Neuronal stem cell (in vitro differentiated cells): ENCODE measurements at places on chromosomes 12 and 14.

GRCh38 chr12:3341594-3341993, 149.4 kb upstream of the PRMT8 start:
- DNase-seq, result no peak

DNA sequence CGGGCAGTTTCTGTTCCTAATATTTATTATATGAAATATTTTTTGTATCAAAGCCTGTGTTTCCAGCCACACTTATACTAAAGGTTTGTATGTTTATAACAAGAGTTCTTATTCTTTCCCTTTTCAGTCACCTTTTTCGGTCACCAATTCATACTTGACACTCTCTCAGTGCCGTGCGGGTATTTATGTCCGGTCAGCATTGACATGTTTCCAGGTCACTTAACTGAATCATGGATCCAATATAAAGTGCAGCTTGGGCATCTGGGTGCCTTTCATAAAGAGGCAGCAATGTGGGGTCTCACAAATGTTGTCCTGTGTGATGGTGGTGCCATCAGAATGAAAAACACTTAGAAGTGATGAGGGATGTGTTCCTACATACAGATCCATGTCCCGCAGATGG, 141.3 kb downstream of the ERC1 start:
- no peak for DNase-seq

GRCh38 chr12:110689281-110690126, 589 bp upstream of the HVCN1 start:
- peak; percentile 57 for DNase-seq

DNA sequence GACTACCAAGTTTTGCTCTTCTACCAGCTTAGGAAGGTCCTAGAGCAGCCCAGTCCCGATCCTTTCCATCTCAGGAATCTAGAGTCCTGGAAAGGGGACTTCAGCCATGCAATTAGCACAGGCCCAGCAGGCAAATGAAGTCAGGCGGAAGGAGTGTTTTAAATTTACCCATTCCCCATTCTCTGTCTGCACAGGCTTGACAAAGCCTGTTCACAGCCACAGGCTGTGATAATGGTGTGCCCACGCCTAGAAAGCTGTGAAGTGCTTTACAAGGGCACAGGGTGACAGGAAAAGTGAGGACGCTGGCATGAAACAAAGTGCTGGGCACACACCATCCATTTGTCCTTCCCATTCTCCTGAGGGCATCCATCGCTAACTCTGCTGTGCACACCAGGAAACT, 79.0 kb downstream of the PITPNM2 start:
- DNase-seq, result peak; percentile 26

DNA sequence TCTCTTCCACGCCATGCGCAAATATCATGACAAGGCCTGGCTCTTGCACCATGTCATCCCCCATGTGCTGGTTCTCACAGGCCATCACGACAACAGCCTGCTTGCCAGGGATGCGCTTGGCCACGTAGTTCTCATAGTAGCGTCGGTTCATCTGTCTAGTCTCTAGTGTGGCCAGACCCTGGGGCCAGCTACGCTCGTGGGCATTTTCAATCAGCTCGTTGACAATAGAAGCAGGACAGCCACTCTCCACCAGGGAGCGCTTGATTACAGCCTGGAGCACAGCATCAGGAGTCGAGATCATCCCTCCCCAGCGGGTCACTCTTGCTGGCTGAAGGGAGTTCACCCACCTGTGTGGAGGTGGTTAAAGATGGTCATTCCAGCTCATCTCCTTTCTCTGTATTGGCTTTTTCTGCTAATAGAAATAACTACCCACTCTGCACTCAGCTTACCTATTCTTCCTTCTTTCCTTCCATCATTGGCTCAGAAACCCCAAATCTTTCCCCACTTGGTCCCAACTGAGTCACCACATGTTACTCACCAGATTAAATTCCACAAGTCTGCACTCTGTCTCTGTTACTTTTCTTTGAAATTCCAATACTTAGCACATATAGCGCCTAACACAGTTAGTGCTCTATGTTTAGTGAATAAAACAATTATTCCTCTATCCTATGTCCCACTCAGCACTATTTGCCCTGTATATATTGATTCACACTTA, 15.1 kb downstream of the RNF41 start:
- DNase-seq, result peak; percentile 31
